ENCODE measurements at places on chromosomes 4 and X.

GRCh38 chrX:36573720-36574119, 434.4 kb upstream of the FAM47C start:
- no peak for DNase-seq

- no peak for DNase-seq
Measured at GRCh38 chr4:118282692-118283091, 70.1 kb downstream of the PRSS12 start.

DNA sequence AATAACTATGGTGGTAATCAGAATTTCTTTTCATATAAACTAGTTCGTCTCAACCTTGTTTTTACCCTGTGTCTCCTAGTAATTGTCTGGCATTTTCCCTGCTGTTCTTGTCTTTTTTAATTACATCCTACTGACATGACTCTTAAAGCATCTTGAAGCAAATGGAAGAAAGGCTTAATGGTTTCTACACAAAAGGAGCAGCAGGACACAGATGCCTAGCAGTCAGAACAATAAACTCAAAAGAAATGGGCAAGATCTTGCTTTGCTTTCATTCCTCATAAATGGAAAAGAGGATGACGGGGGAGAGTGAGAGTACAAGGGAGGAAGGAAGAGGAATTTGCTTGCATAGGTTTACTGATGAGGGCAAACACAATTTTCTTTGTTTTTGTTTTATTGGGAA, 293.2 kb upstream of the EMCN start:
- DNase-seq = no peak

- DNase-seq = no peak
Measured at GRCh38 chr4:189940178-189941004, at the start of gene FRG1. Gene FRG1, plus strand, starts transcription at chr4:189940872. Its CDS starts 138 bp downstream, at chr4:189941010.

GRCh38 chrX:155968326-155968661, 29.2 kb upstream of the IL9R start:
- no peak for DNase-seq

- DNase-seq = no peak
Measured at GRCh38 chr4:162497564-162498167, 333.9 kb upstream of the FSTL5 start.
